NCI-H748 treated with DMSO at 0.1 percent for 48 hours (cell line): ENCODE measurements at places on chromosomes 12 and 14.

DNA sequence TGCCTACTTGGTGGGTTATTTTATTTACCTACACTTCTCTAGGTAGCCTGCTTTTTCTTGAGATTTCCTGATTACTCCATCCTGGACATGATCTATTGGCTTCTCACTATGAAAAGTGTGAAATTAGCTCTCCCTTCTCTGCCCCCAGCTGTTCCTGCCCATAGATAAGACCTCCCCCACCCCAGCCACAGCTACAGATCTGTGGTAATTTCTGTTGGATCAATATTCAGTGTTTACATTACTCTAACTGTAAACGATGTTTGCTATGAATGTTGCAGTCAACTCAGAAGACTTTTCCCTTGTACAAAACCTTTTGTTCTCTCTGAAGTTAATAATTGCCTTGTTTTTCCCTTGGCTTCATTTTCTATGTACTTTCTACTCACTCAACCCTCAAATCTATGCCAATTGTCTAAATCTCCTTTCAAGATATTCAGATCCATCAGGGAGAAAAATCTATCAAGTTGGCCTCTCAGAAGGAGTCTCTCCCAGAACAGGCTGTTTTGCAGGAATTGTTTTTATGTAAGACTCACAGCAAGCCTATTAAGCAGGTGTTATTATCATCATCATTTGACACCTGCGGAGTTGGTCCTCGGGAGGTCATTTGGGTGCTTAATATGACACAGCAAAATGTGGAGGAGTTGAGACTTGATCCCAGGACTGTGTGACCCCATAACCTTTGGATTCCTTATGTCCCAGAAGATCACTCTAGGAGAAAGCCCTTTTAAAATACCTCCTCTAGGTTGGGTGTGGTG lies 227.4 kb downstream of the SUDS3 start:
- peak; percentile 47 for DNase-seq

GRCh38 chr12:123401753-123402683 lies 18.1 kb downstream of the KMT5A start:
- DNase-seq: no peak

DNA sequence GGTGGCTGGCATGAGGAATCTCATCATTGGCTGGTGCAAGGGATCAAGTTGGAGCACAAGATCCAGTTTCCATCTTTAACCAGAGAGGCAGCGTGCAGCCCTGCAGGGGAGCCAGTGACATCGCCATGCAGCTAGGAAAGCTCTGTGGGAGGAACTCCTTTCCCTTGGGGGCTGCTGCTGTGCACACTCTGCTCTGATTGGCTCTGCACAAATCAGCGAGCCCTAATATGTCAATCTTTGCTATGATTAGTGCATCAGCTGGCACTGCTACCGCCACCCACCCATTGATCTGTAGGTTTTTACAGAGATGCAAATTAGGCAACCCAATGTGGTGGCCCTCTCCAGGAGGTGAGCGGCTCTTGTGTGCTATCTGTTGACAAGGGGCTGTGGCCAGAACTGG lies 262.6 kb downstream of the PCNX1 start:
- no peak for DNase-seq

- peak; percentile 4 for DNase-seq
These were observed 23.2 kb downstream of the NGDN start for GRCh38 chr14:23492618-23493272.

GRCh38 chr14:93859957-93860356 lies 67.2 kb upstream of the FAM181A start:
- no peak for DNase-seq

GRCh38 chr14:56057071-56057741 lies 61.0 kb upstream of the PELI2 start:
- DNase-seq: peak; percentile 98

DNA sequence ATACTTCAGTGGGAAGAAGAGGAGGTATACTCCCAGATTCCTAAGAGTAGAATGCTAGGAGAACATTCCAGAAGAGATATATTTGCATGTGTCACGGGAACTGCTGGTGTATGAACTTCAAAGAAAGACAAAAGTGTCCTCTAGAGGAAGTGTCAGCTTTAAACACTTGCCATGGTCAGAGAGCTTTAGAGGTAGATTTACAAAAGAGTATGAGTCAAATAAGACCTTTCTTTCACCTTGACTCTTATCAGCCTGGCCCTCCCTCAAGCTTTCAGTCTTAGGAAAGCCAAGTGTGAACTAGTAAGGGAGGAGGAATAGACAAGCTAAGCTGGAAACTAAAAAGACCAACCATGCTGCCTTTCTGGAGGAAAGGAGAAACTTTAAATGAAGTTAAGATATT lies 34.7 kb downstream of the COX8C start:
- DNase-seq: no peak

- no peak for DNase-seq
These were observed 274.2 kb upstream of the E2F7 start for GRCh38 chr12:77339610-77340009.

DNA sequence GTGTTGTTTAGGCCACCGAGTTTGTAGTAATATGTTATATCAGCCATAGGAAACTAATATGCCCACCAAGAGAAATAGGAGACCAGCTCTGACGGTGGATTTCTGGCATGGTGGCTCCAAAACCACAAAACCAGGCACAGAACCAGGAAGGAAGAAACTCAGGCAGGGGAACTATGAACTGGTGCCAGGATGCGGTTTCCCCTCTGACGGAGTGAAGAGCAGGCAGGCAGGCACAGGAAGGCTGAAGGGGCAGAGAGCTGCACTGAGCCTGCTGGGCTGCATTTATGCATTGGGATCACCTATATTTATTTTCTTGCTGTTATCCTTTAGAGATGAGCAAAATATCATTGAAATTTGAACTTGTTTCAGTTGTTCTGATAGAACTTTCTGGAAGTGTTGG lies 479.4 kb downstream of the VRK1 start:
- DNase-seq: no peak

- no peak for DNase-seq
These were observed 8.7 kb upstream of the AQP2 start for GRCh38 chr12:49941556-49942511.

- DNase-seq: no peak
These were observed 141.4 kb downstream of the CRADD start for GRCh38 chr12:93818488-93819049.

DNA sequence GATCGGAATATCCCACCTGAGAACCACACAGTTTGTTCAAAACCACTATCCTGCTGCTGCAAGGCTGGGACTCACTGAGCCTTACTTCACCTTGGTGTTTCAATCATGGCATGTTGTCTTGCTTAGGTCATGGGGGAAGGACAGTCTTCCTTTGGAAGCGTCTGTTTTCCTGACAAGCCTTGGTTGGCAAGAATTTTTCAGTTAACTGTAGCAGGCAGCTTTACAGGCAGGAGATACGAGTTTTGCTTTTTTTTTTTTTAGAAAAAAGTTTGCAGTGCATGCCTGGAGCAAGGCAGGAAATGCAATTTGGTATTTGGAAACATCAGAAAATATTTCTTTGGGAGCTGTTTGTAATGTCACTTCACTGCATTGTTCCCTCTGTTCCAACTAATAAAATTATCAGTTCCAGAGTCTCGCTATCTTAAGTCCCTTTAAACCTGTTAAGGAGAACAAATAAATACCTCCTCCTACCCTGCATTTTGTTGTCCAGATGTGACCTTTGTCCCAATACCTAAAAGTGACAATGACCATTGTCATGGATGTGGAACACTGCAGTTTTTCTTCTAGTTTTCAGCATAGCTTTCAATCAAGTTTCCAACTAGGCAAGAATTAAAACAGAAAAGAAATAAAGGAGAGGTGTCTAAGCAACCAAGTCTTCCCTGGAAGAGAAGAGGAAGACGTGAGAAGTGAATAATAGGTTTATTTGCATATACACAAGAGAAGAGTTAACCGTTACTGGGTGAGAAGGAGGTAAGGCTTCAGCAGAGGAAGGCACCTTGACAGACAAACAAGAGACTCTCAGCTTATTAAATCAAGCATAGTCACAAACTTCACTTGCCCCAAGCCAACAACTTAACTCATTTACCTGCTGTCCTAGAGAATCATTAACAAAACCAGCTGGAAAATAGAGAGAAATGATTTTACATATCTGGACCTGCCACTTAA lies 71.4 kb upstream of the ACTN1 start:
- DNase-seq: no peak

GRCh38 chr14:85316701-85317410 lies 213.1 kb upstream of the FLRT2 start:
- DNase-seq: no peak

DNA sequence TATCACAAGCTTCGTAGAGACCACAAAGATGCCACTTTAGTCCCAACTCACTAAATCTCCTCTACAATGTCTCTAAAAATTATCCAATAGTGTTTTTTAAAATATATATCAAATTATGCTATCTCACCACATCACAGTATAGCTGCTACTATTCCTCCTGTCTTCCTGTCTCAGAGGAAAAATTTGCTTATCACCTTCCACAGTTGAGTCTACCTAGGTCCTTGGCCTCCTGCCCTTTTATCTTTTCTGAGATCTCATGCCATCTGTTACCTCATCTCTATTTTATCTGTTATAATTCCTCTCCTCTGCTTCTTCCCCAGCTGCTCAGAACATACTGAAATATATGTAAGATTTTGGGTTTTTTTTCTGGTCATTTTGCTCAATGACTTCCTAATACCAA lies 568.2 kb downstream of the DIO2 start:
- DNase-seq: no peak

- DNase-seq: peak; percentile 89
These were observed at the start of gene CCDC175 for GRCh38 chr14:59576332-59577294. Gene CCDC175, minus strand, starts transcription at chr14:59576812. Its CDS starts 37 bp downstream, at chr14:59576775.
